NAMALWA (cell line): ENCODE measurements at places on chromosomes 3 and 15.

DNA sequence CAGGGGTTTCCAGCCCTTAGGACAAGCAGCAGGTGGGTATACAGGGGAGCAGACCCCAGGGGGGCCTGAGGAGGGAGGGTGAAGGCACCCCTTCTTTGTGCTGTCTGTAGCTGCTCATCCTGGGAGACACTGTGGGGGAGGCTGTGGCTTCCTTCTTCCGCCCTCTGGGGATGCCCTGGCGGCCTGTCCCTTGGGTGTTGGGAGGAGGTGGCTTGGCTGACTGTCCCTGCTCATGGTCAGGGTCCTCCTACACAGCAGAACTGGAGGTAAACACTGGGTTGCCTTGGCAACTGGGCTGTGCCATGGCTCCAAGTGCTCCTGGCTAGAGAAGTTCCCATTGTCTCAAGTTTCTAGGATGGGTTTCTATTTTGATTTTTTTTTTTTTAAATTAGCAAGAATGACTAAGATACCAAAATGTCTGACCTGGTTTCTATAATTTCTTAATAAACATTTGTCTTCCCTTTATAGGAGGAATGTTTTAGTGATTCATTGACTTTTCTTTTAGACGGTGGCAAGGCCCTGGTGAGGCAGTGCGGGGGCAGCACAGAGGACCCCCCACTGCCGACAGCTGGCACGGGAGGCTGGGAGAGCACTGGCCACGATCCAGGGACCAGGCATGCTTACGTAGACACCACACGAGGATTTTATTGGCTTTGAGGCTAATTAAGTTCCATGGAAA lies 12.4 kb downstream of the KLF13 start:
- DNase-seq: no peak

- no peak for DNase-seq
Measured at GRCh38 chr3:194768586-194768985, 82.9 kb downstream of the FAM43A start.

- DNase-seq: peak; percentile 40
Measured at GRCh38 chr3:50617096-50617791, at the start of gene MAPKAPK3. Gene MAPKAPK3, plus strand, starts transcription at chr3:50617151. Its CDS starts 415 bp downstream, at chr3:50617566.

GRCh38 chr3:117400303-117400702 lies 690.7 kb downstream of the TUSC7 start:
- DNase-seq: no peak

GRCh38 chr15:46523701-46524100 lies 888.9 kb downstream of the SQOR start:
- DNase-seq: no peak

GRCh38 chr3:121918779-121919483 lies 24.7 kb downstream of the SLC15A2 start:
- DNase-seq: no peak

- no peak for DNase-seq
Measured at GRCh38 chr15:82186719-82187406, 75.7 kb downstream of the EFL1 start.

- no peak for DNase-seq
Measured at GRCh38 chr3:73480187-73480672, 144.5 kb downstream of the PDZRN3 start.

- no peak for DNase-seq
Measured at GRCh38 chr3:62531493-62531892, 158.1 kb upstream of the FEZF2 start.

DNA sequence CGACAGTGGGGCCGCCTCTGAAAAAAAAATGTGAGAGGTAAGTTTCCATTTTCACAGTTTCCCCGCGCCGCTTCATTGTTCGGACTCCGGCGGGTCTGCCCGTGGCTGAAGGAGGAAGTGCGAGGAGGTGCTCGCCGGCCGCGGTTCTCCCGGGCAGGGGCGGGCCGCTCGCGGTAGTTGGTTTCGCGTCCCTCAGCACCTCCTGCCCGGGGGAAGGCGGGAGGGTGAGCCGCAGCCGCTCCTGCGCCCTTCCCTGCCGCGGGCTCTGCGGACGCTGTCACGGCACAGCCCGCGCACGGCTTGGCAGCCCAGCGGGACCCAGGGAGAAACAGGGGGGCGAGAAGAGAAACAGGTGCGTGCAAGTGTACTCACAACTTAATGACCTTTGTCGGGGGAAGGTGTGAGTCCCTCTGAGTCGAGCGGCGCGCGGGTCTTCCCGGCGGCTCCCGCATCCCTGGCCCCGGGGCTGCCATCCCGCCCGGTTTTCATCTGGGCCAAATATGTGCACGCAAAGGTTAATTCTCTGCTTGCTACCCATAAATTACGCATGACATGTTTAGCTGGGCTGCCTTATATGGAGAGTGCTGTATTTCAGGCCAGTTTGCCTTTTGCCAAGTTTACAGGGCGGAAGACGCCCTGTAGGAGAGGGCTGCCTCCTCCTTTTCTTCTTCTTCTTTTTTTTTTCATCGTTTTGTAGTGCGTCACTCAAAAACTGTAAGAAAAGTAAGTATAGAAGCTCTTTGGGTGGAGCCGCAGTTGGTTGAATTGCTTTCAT lies 514 bp downstream of the MBNL1 start:
- DNase-seq: no peak

DNA sequence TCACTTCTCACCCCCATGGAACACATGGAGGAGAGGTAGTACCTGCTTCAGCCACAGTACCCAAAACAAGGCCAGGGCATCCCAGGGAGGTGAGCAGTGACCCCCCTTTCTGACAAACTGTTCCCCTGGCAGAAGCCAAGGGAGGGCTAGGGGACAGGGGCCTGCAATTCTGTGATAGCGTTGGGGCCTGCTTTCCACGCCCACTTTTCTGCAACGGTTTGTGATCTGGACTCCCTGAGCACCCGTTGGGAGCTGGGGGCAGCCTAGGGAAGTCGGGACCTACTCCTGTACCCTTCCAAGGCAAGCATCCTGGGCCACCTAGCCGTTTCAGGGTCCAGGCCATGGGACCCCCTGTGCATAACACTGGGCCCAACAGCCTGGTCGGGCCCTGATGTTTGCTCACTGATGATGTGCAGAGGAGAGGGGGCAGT lies 996 bp upstream of the DNAJA4 start:
- DNase-seq: no peak

DNA sequence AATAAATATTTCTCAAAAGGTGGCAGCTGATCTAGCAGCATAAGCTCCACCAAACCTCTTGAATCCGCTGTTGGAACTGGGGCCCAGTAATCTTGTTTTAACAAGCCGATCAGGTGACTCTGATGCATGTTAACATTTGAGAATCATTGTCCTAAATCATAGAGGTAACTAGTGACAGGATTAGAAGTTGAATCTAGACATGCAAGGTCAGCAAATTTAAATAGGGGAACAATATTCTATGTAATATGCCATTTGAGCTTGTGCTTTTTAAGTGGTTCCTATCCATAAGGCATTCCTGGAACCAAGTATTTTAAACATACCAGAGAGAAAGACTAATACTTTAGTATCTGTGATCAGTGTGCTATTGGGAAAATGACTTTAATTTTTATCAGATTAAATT lies 412.8 kb downstream of the PYDC2 start:
- DNase-seq: no peak

GRCh38 chr3:40598338-40598737 lies 73.6 kb downstream of the ZNF621 start:
- DNase-seq: no peak

- DNase-seq: no peak
Measured at GRCh38 chr3:24156466-24156865, 211.4 kb downstream of the NR1D2 start.

- no peak for DNase-seq
Measured at GRCh38 chr15:58923696-58924300, 9.7 kb downstream of the SLTM start.

- DNase-seq: no peak
Measured at GRCh38 chr3:124845406-124845805, 41.8 kb downstream of the ITGB5 start.

DNA sequence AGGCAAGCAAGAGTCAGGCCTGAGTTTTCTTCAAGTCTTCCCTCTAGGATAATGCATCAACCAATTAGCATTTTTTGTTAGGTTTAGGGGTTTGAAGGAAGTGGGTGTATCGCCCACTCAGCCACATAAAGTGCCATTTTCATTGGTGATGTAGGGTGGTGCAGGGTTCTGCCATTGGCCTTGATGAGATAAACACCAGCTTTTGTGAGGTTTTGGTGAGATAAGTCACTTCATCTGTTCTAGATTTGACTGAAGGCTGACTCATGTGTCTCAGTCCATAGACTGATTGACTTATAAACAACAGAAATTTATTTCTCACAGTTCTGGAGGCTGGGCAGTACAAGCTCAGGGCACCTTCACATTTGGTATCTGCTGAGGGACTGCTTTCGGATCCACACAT lies 84.5 kb upstream of the C3orf80 start:
- no peak for DNase-seq

DNA sequence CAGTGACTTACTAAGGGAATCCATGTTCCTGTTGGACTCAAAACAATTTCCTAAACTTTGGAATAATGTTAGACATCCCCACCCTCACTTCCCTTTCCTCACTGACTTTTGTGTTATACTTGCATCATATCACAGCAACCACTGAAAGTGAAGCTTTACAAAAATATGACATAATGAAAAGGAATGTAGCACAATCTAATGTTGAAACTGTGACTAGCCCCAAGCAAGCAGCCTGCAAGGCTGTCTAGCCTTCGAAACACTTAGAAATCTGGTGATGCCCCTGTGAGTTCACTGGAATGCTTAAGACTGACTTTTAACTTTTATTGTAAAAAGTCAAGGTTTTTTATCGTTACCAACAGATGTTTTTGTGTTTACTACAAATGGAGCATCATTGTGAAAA lies 203.7 kb upstream of the ZNF385D start:
- no peak for DNase-seq

DNA sequence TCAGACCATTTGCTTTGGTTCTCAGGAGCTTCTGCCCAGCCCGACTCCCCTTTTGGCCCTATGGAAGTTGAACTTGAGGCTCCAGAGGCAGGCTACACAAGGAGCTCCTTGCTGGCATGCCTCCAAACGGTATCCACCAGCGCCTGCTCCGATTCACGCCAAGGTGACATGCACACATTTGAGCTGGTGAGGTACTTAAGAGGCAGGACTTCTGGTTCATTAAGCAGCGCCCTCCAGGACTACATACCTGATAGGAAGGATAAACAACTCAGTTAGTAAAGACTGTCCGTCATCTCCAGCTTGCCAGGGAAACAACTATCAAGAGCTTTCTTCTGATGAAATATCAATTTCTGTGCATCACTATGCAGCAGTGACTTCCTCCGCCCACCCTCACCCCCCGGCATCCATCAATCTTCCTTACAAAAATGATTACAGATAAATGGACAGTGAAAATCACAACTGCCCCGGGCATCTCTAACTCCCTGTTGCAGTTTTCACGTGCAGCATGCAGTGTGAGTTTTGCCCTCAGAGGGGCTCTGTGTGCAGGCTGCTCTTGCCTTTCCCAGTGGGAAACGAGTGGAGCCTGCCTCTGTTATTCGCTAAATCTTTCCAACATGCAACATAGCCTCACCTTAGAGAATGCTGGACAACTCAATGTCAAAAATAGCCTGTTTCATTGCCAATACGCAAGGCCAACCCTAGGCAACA lies 122.9 kb downstream of the ARRDC4 start:
- no peak for DNase-seq

DNA sequence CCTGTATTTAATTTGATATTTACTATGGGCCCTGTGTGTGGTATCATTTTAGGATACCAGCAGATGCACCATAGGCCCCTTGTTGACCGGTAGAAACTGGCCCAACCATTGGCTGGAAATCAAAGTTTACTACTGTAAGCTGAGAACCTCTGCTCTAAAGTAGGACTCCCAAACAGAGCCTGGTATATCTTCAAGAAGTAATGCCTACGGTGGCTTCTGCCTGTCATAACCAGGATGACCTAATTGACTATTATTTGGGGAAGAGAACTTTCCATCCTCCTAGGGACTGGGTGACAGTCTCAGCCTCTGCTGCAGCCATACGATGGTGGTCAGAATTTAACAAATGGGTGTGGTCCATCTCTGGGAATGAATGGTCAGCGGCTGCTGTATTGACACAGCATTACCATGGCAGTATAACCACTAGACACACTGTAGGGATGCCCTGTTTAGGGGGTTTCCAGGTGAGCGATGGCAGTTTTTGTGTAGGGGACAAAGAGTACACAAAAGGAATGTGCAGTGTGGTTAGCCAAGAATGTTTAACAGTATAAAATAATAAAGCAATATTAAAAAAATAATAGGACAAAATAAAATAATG lies 37.3 kb downstream of the RARB start:
- DNase-seq: no peak

- DNase-seq: no peak
Measured at GRCh38 chr15:89777073-89777751, 1.1 kb downstream of the MESP2 start.

DNA sequence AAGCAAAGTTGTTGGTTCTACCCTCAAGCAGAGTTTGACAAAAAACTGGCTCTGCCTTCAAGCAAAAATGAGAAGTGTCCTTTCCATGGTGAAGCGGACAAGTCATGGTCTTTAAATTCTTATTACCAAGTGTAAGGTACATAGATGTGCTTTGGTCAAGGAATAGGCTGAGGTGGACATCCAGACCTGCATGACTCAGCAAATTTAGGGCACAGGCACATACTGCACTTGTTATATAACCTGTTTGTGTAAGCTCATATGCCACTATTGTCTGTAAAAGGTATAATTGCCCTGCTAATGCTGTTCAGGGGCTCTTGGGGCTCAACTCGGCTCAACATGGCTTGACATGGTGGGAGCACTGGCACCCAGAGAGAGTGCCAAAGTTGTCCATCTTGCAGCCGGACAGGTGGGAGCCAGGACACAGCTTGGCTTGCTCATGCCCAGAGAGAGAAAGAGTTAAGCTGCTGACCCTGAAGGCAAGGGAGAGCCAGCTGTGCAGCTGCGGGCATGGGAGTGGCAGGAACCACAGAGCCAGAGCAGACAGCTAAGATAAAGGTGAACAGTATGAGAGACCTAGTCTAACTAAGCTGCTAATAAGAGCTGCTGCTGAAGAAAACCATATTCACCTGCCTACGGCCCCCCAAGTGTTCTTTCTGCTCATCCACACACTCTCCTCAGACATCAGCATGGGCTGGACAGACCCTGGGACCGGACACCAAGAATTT lies 17.7 kb downstream of the MCCC1 start:
- DNase-seq: no peak

GRCh38 chr3:133663569-133664313 lies 2.0 kb upstream of the TOPBP1 start:
- peak; percentile 92 for DNase-seq

DNA sequence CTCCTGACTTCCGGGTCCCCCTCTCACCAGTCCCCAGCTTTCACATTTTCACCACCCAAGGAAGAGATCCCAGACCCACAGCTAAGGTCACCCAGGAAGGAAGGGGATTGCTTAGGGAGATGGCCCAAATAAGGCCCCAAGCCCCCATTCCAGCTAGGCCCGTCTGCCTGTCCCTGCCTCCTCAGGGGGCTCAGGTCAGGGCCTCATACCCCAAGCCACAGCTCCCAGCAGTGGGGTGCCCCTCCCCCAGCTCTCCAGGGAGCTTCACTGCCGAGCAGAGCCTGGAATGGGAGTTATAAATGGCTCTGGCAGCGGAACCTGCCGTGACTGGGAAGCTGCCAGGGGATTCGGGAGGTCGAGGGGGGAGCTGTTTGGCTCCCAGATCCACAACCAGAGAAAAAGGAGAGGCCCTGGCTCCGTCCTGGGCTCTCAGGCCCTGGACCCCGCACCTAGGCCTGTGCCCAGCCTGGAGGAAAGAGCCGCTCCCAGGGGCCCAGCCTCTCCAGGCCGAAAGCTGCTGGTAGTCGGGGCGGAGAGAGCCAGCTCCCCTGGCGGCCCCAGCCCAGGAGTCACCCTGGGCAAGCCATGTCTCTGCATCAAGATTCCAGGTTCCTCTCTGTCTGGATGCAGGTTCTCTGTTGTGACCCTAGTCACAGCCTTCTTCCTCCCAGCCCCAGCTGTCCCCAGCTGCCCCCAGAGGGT lies 550 bp downstream of the CCDC9B start:
- DNase-seq: no peak
